ENCODE measurements at places on chromosomes 5 and 9. TPM values are rescaled to one million over a fixed set of nuclear protein-coding genes. Genes with fewer than 3 reads are reported as not detected.

DNA sequence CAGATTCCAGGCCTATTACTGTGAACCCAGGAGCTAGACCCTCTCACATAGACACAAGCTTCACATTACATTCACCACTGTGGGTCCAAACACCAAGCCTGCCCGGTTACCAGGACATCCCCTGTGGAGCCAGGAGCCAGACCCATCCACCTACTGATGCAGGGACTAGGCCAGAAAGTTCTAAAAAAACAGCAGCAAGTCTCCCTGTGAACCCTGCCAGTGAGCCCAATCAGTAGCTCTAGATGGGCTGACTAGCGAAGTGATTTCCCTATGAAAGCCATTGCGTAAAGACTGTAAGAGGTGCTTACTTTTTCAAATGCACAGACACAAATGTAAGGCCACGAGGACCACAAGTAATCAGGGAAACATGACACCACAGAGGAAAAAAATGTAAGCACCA, 352.3 kb downstream of the TMEM161B start:
- DNase-seq, result no peak
- H3K36me3 ChIP-seq, result no peaks in the 10 kb centered on the region
- H3K4me1 ChIP-seq, result no peaks in the 10 kb centered on the region
- H3K27ac ChIP-seq, result no peak overlapping the region

The WASHC1 gene
- 3.1 TPM for total RNA-seq

- 0 out of 2 replicates have a peak, but pooled peaks cover 2% of the 10 kb centered on the region for H3K4me1 ChIP-seq
- H3K4me3 ChIP-seq, result no peak overlapping the region
- no peak for DNase-seq
- no peaks in the 10 kb centered on the region for H3K27me3 ChIP-seq
- no peak overlapping the region for H3K27ac ChIP-seq
Observed at GRCh38 chr5:146206257-146206656, 2.9 kb downstream of the RBM27 start.

The C5orf34 gene
- 7.2 TPM for total RNA-seq

The GABRB2 gene
- total RNA-seq, result not detected

- H3K27ac ChIP-seq, result no peak overlapping the region
- H3K36me3 ChIP-seq, result no peaks in the 10 kb centered on the region
- no peaks in the 10 kb centered on the region for H3K27me3 ChIP-seq
- no peak overlapping the region for H3K4me3 ChIP-seq
- no peaks in the 10 kb centered on the region for H3K4me1 ChIP-seq
Observed at GRCh38 chr9:28051559-28052503, 478.6 kb upstream of the C9orf72 start.

DNA sequence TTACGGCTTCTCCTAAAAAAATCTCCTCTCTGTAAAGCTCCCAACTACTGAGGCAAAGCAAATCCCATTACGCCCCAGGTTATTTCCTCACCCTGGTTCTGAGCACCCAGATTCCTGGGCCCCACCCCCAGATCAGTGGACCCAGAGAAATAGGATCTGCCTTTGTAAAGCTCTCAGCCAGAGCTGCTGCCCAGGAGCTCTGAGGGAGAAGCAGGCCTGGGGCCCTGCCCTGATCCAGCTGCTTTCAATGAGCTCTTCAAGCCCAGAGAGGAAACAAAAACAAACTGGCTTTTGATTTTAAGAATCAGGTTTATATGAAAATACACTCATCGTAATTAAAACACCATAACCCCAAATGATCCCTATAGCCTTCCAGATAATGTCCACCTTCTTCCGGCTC, 124.5 kb downstream of the C5orf15 start:
- no peak overlapping the region for H3K4me3 ChIP-seq
- H3K4me1 ChIP-seq, result no peaks in the 10 kb centered on the region
- no peak for DNase-seq
- no peaks in the 10 kb centered on the region for H3K36me3 ChIP-seq
- H3K27me3 ChIP-seq, result peaks cover 12% of the 10 kb centered on the region
- no peak overlapping the region for H3K27ac ChIP-seq

The INSL6 gene
- not detected for total RNA-seq

Data from IMR-90 (cell line).